ENCODE measurements at places on chromosomes 6 and 20. TPM values are rescaled to one million over a fixed set of nuclear protein-coding genes. Genes with fewer than 3 reads are reported as not detected.
A peak's percentile ranks its signal among the peaks of the same experiment; 100 is the strongest.

GRCh38 chr6:147337921-147338320 is 133.7 kb downstream of the STXBP5 start:
- no peak overlapping the region for H3K4me3 ChIP-seq
- no peak overlapping the region for H3K27ac ChIP-seq
- no peak for DNase-seq
- no peaks in the 10 kb centered on the region for H3K27me3 ChIP-seq

GRCh38 chr6:25333471-25333870 is 54.3 kb downstream of the CARMIL1 start:
- no peak overlapping the region for H3K4me3 ChIP-seq
- DNase-seq: no peak
- peaks cover 9% of the 10 kb centered on the region for H3K4me1 ChIP-seq
- no peak overlapping the region for H3K27ac ChIP-seq
- H3K36me3 ChIP-seq: no peaks in the 10 kb centered on the region

DNA sequence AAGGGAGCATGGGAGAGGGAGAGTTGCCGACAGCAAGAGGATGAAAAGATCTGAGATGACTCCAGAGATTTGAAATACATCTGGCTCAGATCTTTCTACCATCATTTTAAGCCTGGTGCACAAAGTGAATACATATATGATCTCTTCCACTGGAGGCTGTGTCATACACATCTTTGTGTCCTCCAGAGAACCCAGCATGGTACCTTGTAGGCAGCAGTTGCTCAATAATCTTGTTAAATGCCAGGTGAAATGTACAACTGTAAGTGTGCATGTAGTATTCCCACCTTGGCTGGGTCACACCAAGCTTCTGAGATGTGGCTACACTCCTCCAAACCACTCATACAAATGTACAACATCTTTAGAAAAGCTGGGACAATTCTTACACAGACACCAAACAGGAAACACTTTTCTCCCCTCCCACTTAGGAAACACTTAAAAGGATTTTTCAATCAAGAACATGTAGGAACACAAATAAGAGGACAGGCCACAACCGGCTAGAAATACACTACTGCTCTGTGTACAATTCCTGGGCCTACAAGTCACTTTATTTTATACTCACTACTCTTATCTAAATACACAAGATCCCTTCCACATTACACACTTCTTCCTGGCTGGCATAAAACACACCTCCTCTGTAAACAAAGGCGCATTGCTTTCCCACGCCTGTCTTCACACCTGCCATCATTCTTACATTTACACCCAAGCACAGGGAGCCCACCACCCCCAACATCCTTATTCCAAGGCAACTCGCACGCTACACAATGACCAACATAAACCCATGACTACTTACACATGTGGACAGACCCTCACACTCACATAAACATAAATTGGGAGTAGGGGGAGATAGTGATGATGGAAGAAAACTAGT is 3.8 kb upstream of the IER3 start:
- no peak overlapping the region for H3K4me3 ChIP-seq
- H3K4me1 ChIP-seq: peaks cover 13% of the 10 kb centered on the region
- DNase-seq: no peak
- no peaks in the 10 kb centered on the region for H3K36me3 ChIP-seq

DNA sequence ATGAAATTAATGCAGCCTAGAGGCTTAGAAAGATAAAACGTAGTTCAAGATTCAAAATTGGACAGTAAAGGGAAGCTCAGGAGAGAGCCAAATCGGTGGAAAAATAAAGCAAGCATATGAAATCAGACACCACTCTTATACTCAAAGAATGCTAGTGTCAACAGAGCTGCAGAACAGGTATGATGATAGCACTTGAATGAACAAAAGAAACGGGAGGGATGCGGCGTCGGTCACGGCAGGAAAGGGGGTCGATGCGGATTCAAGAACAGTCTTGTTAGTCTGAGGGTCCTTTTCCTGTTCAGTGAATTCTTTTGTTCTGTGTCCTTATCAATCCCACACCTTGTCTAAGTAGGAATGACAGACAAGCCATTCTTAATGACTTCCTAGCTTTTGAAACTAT is 114.4 kb downstream of the FOXC1 start:
- H3K27me3 ChIP-seq: no peaks in the 10 kb centered on the region
- no peak for DNase-seq
- no peak overlapping the region for H3K4me3 ChIP-seq
- peaks cover 6% of the 10 kb centered on the region for H3K4me1 ChIP-seq

- no peaks in the 10 kb centered on the region for H3K27me3 ChIP-seq
- H3K36me3 ChIP-seq: no peaks in the 10 kb centered on the region
- no peak for DNase-seq
- H3K27ac ChIP-seq: no peak overlapping the region
Measured at GRCh38 chr6:81383472-81383871, 369.0 kb downstream of the TENT5A start.

DNA sequence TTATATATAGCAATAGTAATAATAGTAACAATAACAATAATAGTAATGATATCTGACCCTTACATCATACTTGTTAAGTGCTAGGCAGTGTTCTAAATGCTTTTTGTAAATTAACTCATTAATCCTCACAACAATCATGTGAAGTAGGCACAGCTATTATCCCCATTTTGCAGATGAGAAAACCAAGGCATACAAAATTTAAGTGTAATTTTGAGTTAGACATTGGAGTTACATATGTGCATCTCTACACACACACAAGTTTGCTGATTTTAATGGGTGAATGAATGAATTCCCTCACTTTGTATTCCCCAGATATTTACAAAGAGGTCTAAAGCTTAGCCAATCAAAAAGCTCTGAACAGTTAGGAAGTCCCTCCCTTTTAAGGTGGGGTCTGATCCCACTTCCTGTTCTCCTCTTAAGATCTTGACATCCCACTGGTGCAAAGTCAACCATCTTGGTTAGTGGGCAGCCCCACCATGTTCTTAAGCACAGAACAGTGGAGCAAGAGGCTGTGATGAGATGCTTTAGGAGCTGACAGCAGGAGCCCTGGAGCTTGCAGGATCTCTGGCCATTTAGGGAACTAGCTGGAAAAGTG is 85.3 kb upstream of the FOXP4 start:
- no peaks in the 10 kb centered on the region for H3K36me3 ChIP-seq
- no peaks in the 10 kb centered on the region for H3K27me3 ChIP-seq
- no peaks in the 10 kb centered on the region for H3K4me1 ChIP-seq
- no peak overlapping the region for H3K4me3 ChIP-seq
- DNase-seq: no peak
- no peak overlapping the region for H3K27ac ChIP-seq

DNA sequence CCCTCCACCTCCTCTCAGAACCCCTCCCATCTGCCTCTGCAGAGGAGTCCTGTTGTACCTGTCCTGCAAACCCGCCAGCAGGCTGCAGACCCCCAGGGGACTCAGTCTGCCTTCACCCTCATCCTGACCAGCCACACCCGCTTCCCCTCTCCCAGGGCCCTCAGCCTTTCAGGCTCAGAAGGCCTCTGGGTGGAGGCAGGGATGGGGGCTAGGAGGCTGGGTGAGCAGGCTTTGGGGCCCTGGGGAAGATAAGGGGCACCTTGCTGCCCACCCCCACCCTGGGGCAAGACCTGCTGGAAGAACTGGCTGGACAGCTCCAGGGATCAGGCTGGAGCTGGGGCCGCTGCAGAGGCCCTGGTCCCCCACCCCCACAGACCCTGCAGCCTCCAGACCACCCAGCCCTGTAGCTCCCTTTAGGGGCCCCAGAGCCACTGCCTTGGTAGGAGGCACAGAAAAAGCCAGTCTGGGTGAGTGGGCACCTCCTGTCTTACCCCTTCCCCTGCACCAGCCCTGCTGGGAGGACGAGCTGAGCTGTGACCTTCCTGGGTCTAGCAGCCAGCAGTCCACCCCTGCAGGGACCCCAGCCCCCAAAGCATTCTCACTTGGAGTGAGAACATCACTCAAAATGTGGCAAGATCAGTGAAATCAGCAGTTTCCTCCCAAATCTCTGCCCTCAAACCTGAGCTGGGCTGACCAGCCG is 5.2 kb downstream of the TEAD3 start:
- peak overlapping the region; percentile 88 for H3K27ac ChIP-seq
- H3K27me3 ChIP-seq: peaks cover 22% of the 10 kb centered on the region
- peaks cover 50% of the 10 kb centered on the region for H3K4me1 ChIP-seq
- H3K4me3 ChIP-seq: no peak overlapping the region

DNA sequence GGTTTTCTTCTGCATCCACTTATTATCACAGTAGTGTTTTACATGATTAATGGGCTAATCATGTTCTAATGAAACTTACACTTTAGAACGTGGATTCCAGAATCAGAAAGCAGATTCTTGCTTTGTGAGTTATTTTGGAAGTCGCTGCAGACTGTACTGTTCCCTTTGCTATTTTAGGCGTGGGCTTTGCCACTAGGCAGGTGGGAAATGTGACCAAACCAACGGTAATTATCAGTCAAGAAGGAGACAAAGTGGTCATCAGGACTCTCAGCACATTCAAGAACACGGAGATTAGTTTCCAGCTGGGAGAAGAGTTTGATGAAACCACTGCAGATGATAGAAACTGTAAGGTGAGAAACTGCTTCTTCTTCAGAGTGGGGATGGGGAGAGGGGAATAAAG is 598 bp downstream of the FABP7 start:
- no peaks in the 10 kb centered on the region for H3K27me3 ChIP-seq
- H3K4me3 ChIP-seq: no peak overlapping the region
- H3K27ac ChIP-seq: no peak overlapping the region
- no peaks in the 10 kb centered on the region for H3K4me1 ChIP-seq
- no peak for DNase-seq

DNA sequence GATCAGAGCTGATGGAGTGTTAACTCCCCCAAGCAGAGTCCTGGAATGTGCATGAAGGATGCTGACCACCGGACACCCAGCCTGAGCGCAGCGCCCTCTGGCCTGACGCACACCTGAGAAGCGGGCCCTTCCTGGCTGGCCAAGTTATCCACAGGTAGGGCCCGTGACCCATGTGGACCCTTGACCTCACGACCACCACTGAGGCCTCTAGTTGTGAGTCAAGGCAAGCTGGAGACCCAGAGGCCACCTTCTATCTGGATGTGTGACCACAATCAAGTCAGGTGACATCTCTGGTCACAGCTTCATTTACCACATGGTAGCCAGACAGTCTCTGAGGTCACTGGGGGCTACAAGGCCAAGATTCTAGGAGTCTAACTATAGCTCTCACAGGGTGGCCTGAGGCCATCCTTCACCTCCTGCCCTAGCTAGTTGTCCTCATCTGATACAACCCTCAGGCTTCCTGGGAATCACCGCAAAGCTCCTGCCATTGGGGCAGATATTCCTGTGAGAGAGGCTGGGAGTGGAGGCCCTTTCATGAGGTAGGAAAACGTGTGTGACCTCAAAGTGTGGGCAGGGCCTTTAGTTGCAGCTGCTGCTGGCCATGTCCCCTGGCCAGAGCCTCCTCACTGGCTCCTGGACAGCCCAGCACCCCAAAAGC is 53.1 kb downstream of the DSTN start:
- no peak overlapping the region for H3K4me3 ChIP-seq
- DNase-seq: peak; percentile 54
- H3K27ac ChIP-seq: no peak overlapping the region
- H3K27me3 ChIP-seq: no peaks in the 10 kb centered on the region

GRCh38 chr6:157787080-157787479 is 36.0 kb upstream of the SNX9 start:
- H3K4me1 ChIP-seq: peaks cover 11% of the 10 kb centered on the region
- DNase-seq: no peak
- H3K4me3 ChIP-seq: no peak overlapping the region
- no peaks in the 10 kb centered on the region for H3K36me3 ChIP-seq

GRCh38 chr6:142764311-142764710 is 180.7 kb downstream of the HIVEP2 start:
- peaks cover 21% of the 10 kb centered on the region for H3K36me3 ChIP-seq
- H3K4me1 ChIP-seq: peaks cover 26% of the 10 kb centered on the region
- H3K27ac ChIP-seq: no peak overlapping the region
- no peak overlapping the region for H3K4me3 ChIP-seq
- H3K27me3 ChIP-seq: no peaks in the 10 kb centered on the region
- no peak for DNase-seq

GRCh38 chr20:44717986-44718385 is 2.8 kb downstream of the CCN5 start:
- H3K4me1 ChIP-seq: peaks cover 44% of the 10 kb centered on the region
- no peaks in the 10 kb centered on the region for H3K36me3 ChIP-seq
- peak; percentile 18 for DNase-seq
- no peak overlapping the region for H3K27ac ChIP-seq
- H3K4me3 ChIP-seq: no peak overlapping the region

GRCh38 chr20:22575087-22575721 is 9.2 kb downstream of the FOXA2 start:
- no peaks in the 10 kb centered on the region for H3K36me3 ChIP-seq
- H3K4me1 ChIP-seq: peaks cover 9% of the 10 kb centered on the region
- H3K4me3 ChIP-seq: no peak overlapping the region
- DNase-seq: no peak
- H3K27ac ChIP-seq: no peak overlapping the region

GRCh38 chr6:36625158-36625919 is 31.2 kb downstream of the SRSF3 start:
- H3K4me3 ChIP-seq: no peak overlapping the region
- DNase-seq: no peak
- H3K36me3 ChIP-seq: no peaks in the 10 kb centered on the region
- peaks cover 25% of the 10 kb centered on the region for H3K4me1 ChIP-seq

DNA sequence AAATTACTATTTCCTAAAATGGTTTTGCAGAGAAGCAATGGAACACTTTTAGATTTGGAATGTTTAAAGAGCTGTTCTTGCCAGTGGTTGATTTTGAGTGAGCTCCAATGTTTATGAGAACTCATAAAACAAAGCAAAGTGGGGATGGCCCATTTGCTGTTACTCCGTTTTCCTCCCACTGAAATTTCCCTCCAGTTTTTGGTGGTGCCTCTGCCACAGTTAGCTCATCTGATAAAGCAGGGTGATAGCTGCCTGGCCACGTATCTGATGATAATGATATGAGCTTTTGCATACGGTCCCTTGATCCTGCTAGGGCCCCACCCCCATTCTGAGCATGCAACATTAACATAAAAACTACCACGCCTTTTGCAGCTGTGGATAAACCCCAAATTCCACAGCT is 10.4 kb downstream of the CD83 start:
- peaks cover 19% of the 10 kb centered on the region for H3K4me1 ChIP-seq
- no peak overlapping the region for H3K4me3 ChIP-seq
- H3K27me3 ChIP-seq: no peaks in the 10 kb centered on the region
- DNase-seq: no peak

GRCh38 chr6:105515054-105515453 is 112.2 kb upstream of the PREP start:
- H3K27ac ChIP-seq: no peak overlapping the region
- no peaks in the 10 kb centered on the region for H3K4me1 ChIP-seq
- H3K27me3 ChIP-seq: no peaks in the 10 kb centered on the region
- H3K4me3 ChIP-seq: no peak overlapping the region
- no peaks in the 10 kb centered on the region for H3K36me3 ChIP-seq
- DNase-seq: no peak

GRCh38 chr6:121686611-121687023 is 251.2 kb downstream of the GJA1 start:
- no peak overlapping the region for H3K27ac ChIP-seq
- no peak overlapping the region for H3K4me3 ChIP-seq
- no peak for DNase-seq
- no peaks in the 10 kb centered on the region for H3K27me3 ChIP-seq

GRCh38 chr6:90217506-90218127 is 79.0 kb downstream of the BACH2 start:
- no peak for DNase-seq
- H3K36me3 ChIP-seq: no peaks in the 10 kb centered on the region

The POU5F1 gene
- total RNA-seq: 0.31 TPM

The KIAA1755 gene
- 5.2 TPM for total RNA-seq

The JAG1 gene
- total RNA-seq: 38.5 TPM

The BHLHE23 gene
- not detected for total RNA-seq

The TRIM26 gene
- 37.4 TPM for total RNA-seq

The SUPT3H gene
- 5.5 TPM for total RNA-seq

The BCAS4 gene
- 2.8 TPM for total RNA-seq

The MAPK14 gene
- total RNA-seq: 46.5 TPM

The CNKSR3 gene
- total RNA-seq: 28.7 TPM

The RNF182 gene
- not detected for total RNA-seq

The DTNBP1 gene
- total RNA-seq: 7.0 TPM

The CDSN gene
- not detected for total RNA-seq

The GSTA3 gene
- not detected for total RNA-seq

Data from heart left ventricle (tissue), 16 donors.